ENCODE measurements at places on chromosomes 5 and 9. TPM values are rescaled to one million over a fixed set of nuclear protein-coding genes. Genes with fewer than 3 reads are reported as not detected.

The STKLD1 gene
- 1.4 TPM for total RNA-seq

The LTC4S gene
- not detected for total RNA-seq

The LCN1 gene
- total RNA-seq: not detected

The WDR38 gene
- total RNA-seq: not detected

The LCN9 gene
- not detected for total RNA-seq

The CLIC3 gene
- 1.7 TPM for total RNA-seq

The S1PR3 gene
- 32.4 TPM for total RNA-seq

The KCNIP1 gene
- not detected for total RNA-seq

The ACOT12 gene
- not detected for total RNA-seq

The FOXD4L4 gene
- not detected for total RNA-seq

The ADGRV1 gene
- total RNA-seq: 0.75 TPM

The CLTB gene
- 111 TPM for total RNA-seq

The PROB1 gene
- total RNA-seq: 0.33 TPM

The SMIM23 gene
- not detected for total RNA-seq

The ADRB2 gene
- total RNA-seq: 0.58 TPM

The HSD17B3 gene
- not detected for total RNA-seq

The IL3 gene
- not detected for total RNA-seq

The NR6A1 gene
- 1.7 TPM for total RNA-seq

The FGD3 gene
- total RNA-seq: 0.17 TPM

The OLFM1 gene
- 11.7 TPM for total RNA-seq

The PLAC8L1 gene
- not detected for total RNA-seq

The TNFSF8 gene
- not detected for total RNA-seq

The PHYHD1 gene
- total RNA-seq: not detected

The CDKN2A gene
- not detected for total RNA-seq

The WWC1 gene
- total RNA-seq: 92.8 TPM

The CDC25C gene
- 13.0 TPM for total RNA-seq

The ARL14EPL gene
- total RNA-seq: 0.07 TPM

The SLC1A3 gene
- not detected for total RNA-seq

The TEX48 gene
- total RNA-seq: not detected

The FBXO4 gene
- total RNA-seq: 5.5 TPM

The MEGF10 gene
- not detected for total RNA-seq

The CDC20B gene
- 0.16 TPM for total RNA-seq

The CCL27 gene
- total RNA-seq: not detected

The CNTFR gene
- 0.08 TPM for total RNA-seq

The PHF24 gene
- total RNA-seq: 0.26 TPM

The IFNA21 gene
- total RNA-seq: not detected

The SYK gene
- total RNA-seq: not detected

The RNF208 gene
- 1.8 TPM for total RNA-seq

The INSL6 gene
- total RNA-seq: not detected

The HNRNPH1 gene
- 493 TPM for total RNA-seq

The PHF19 gene
- 128 TPM for total RNA-seq

The DEPDC1B gene
- total RNA-seq: 19.1 TPM

The NEURL1B gene
- 2.6 TPM for total RNA-seq

The CSF2 gene
- 0.39 TPM for total RNA-seq
